Nephron progenitor cell (in vitro differentiated cells): ENCODE measurements at places on chromosomes 3 and 15.

DNA sequence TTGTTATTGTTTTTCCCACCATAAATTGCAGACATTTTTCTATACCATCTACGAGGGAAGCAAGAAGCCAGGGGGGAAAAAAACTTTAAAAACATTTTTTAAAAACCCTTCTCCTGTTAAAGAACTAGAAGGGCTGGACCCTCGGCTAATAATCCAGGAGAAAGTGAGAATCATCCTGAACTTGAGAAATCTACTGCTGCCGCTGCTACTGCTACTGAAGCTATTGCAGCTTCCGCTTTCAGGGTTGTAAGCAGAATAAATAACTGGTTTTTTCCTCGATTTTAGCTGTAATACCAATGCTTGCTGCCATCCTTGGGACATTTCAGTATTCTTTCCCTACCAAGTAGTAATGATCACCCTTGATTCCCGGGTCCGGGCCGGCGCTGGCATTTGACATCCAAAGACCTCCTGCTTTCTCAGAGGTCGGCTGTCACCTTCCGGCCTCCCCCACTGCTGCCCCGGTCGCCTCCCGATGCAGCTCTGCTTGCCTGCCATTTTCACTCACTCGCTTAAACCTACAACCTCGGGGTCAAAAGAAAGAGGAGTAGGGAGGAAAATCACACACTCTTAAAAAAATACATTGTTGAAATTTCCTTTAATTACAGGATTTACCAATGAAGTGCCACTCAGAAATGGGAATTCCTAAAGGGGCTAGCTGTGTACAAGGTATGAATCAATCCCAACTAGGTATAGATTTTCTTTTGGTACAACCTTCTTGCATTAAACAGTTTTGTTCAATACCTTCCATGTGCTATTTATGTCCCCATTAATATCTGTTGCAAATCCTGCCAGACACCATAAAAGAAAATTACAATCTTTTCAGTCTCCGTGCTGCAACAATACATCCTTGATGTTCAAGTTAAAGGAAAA, 674 bp upstream of the MECOM start:
- DNase-seq: peak; percentile 50

GRCh38 chr3:50340448-50341329, at the start of gene RASSF1:
TSS of gene RASSF1 (minus strand) at chr3:50340836. CDS start at chr3:50340805, 31 bp downstream.
- no peak for DNase-seq

DNA sequence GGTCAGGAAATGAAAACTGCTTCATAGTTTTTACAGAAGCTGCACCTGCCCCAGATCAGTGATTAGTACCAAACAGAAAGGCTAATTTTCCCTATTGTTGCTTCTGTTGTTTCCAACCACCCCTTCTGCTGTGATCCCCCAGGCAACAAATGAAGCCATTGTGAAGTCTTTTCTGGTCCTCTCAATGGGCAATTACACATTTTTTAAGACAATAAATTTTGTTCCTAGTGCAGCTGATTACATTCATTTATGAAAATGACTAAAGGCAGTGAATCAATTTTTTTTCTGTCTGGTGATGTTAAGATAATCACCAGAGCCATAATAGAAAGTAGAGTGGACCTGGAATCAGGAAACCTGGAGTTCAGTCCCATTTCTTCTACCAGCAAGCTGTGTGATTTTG, 32.7 kb downstream of the GLDN start:
- DNase-seq: no peak

GRCh38 chr3:187737006-187737367, 8.3 kb downstream of the BCL6 start:
- DNase-seq: no peak

DNA sequence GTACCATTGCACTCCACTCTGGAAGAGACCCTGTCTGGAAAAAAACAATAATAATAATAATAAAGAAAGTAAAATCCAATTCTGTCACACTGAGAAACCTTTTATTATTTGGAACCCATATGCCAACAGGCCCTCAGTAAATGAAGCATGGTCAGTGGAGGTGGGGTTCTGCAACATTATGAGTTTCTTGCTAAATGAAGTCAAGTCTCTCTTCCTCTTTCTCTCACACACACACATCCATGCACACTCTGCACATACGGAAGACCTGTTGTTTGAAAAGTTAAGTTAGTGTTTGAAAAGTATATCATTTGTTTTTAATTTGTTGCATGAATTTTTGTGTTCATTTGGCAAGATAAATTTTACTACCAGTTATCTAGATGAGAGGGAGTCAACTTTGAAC, 27.8 kb downstream of the GAP43 start:
- no peak for DNase-seq

DNA sequence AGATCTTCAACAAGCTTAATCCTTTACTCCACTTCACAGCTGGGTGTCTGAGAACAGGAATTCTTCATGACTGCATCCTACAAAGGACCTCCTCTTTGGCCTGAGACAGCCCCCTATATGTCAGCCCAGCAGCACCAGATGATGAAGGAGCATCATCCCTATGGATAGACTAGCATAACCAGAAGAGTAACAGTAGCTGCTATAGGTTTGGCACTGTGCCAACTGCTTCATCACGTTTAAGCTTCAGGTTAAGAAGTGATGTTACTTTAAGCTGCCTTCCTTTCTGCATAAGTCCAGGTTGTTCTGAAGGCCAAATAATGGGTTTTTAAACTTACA, 50.6 kb downstream of the CMSS1 start:
- DNase-seq: no peak

DNA sequence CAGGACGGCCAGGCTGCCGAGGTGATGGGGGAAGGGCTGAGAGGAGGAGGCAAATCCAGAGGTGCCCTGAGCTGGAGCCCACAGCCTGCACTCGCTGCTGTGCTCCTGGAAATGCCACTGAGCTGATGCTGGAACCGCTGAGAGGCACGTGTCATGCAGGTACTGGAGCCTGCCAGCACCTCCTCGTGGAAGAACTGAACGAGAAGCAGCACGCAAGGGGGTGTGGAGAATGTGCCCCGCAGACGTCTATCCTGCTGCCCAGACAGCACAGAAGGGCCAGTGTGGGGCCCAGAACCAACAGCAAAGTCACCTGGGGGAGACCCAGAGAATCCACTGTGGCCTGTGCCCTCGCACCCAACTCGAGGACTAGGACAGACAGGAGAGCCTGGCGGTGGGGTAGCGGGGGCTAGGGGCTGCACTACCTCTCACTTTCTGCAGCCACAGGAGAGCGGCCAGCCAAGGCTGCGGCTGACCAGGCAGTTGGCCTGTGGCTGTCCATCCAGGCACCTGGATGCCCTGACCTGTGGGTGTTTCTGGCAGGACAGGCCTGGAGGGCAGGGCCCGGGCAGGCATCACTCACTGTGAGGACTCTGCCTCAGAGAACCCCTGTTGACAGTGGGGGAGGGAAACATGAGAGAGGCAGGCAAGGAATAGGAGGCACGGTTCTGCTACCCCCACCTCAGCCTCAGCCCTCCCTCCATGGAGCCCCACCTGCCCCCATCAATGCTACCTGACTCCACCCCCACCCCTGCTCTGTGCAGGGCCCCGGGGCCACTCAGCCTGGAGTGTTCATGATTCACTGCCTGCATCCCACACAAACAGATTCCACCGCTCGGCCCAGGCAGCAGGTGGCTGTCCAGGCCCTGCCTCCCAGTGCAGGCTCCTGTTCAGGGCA, 213.1 kb downstream of the TBC1D2B start:
- DNase-seq: peak; percentile 44

DNA sequence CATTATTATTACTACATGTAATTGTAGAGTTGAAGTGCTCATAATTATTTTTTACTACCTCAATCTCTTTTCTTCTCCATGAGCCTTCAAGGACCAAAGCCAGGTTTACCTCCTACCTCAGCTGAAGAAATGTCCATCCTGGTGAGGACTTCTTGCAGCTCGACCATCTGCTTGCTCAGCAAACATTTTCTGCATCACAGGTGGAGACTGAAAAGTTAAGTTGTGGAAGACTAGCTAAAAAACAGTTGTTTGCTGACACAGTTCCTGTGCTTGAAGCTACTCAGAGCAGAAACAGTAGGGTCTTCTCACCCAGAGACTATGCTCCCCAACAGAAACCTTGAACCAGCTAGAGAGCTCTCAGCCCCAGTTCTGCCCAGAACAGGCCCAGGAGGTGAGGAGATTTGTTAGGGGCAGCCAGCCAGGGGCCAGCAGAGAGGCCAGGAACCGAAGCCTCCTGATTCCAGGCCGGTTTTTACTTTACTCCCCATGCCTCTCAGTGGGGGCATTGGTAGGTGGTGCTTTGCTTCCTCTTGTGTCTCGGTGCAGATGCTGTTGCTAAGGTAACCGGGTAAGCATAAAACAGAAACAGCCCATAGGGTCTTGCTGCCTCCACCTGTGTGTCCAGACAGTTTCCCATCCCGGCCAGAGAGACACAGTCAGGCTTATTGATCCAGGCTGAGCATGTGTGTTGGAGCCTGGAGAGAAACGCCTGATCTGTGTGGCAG, 54.9 kb downstream of the CCNL1 start:
- no peak for DNase-seq

GRCh38 chr3:191873736-191874135, 412.8 kb downstream of the PYDC2 start:
- no peak for DNase-seq

GRCh38 chr3:51673802-51674654, 3.0 kb downstream of the TEX264 start:
- DNase-seq: no peak

- DNase-seq: no peak
Measured at GRCh38 chr3:152288681-152289080, 20.0 kb downstream of the MBNL1 start.

DNA sequence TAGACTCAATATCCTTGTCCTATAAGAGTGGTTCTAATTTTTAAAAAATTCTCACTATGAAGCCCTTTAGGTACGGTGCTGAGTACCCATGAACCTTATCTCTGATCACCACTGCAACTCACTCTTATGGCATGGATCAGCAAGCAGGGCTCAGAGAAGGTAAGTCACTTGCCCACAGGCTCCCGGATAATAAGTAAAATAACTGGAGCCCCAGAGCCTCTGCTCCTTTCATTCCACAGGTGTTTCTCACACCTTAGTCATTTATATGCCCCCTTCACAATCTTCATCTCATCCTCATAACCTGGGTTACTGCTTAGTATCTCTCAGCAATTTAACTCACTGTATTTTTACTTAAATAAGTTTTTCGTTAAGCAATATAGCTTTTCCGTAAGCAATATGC, 28.4 kb upstream of the AKAP13 start:
- DNase-seq: no peak

- DNase-seq: no peak
Measured at GRCh38 chr3:122937745-122938144, 89.8 kb downstream of the SEMA5B start.

GRCh38 chr3:77873598-77873997, 833.7 kb downstream of the ROBO2 start:
- no peak for DNase-seq

DNA sequence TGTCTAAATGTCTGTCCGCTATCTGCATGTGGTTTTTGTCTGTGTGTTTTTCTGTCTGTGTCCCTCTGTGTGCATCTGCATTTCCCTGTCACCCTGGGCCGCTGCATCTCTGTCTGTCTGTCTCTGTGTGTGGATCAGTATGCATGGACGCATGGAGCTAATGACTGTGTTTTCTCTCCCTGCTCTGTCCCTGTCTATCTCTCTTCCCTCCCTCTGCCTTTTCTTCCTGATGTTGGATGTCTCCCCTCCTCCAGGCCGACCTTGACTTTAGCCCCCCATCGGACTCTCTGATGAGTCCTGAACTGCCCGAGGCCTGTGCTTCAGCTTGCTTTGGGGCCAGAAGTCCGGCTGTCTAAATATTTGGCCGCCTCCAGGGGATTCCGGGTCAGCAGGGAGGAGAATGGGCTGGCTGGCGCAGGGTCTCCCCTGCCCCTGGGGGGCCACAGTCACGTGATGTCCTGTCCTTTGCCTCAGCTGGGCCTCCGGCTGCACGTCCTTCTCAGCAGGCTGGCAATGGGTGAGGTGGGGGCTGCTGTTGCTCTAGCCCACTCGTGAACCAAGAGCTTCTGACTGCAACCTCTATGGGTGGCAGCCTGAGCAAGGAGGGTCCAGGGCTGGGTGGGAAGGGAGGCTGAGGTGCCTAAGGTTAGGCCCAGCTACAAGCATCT, 3.7 kb downstream of the SLC38A3 start:
- no peak for DNase-seq

GRCh38 chr3:149871855-149872254, 58.8 kb downstream of the RNF13 start:
- DNase-seq: no peak

DNA sequence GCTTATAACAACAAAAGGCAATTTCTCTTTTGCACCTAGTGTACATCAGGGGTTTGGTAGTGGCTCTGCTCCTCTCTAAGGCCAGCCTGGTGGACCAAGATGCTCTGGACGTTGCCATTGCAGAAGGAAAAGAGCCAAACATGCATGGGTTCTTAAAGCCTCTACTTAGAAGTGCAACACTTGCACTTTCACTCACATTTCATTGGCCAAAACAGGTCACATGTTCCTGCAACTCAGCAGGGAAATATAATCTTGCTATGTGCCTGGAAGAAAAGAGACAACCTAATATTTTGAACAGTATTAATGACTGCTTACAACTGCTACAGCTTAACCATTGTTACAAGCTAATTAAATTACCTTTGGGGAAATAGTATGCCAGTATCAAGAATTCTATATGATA, 182.9 kb downstream of the IL5RA start:
- no peak for DNase-seq

DNA sequence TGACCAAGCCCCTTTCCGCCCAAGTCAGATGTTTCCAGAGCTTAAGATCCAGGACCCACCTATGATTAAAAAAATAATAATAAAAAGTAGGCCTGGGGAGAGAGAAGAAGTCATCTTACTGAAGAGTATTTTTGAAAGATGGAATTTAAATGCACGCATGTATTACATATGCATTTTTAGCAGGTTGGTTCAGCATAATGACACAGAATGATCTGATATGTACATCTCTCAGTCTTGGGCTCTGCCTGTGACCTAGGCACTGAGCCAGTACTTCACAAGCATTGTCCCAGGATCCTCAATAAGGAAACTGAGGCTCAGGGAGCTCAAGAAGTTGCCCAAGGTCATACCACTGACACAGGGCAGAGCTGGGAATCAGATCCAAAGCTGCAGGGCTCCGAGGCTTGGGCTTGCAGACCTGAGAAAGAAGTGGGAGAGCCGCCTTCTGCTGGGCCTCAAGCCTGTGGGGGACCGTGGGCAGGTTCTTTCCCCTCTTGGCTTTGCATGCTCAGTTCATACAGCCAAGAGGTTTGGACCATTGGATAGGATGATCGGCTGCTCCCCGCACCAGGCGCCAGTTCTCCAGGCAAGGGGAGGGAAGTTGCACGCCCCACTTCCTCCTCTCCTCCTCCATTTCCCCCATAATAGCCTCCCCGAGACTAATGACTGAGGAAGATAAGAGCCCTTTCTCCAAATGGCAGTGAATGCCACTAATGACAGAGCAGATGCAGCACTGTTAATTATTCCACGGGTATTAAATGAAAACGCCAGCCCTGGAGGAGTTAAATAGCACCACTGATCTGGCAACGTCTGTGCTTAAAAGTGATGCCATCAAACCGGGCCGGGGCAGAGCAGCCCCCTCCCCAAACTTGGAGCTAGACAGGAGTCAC, 6.9 kb downstream of the SLC6A1 start:
- no peak for DNase-seq

DNA sequence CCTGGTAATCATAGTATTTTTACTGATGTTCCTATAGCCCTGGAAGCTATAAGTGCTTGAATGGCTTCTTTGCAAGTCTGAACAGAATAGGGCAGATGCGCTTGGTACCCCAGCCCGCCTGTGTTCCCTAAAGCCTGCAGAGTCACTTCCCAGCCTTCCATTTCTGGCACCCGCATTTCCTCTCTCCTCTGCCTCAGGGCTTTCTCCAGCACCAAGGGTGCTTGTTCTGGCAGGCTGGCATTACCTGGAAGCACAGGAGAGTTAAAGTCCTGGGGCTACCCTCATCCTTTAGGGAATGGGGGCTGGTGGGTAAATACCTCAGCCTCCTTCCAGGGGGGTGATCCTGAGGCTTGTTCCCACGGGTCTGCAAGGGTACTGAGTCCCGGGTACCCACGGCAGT, 7.4 kb upstream of the CHRNA3 start:
- DNase-seq: no peak
